ENCODE measurements at places on chromosomes 4 and X. TPM values are rescaled to one million over a fixed set of nuclear protein-coding genes. Genes with fewer than 3 reads are reported as not detected.
A peak's percentile ranks its signal among the peaks of the same experiment; 100 is the strongest.

GRCh38 chrX:140697618-140698017 is 11.9 kb upstream of the LINC00632 start:
- no peak overlapping the region for H3K27ac ChIP-seq
- H3K4me3 ChIP-seq, result no peak overlapping the region
- H3K27me3 ChIP-seq, result no peaks in the 10 kb centered on the region
- no peak for DNase-seq
- H3K36me3 ChIP-seq, result no peaks in the 10 kb centered on the region
- no peaks in the 10 kb centered on the region for H3K4me1 ChIP-seq

GRCh38 chr4:54547299-54548097 is 110.3 kb upstream of the KIT start:
- H3K4me1 ChIP-seq, result peaks cover 3% of the 10 kb centered on the region
- DNase-seq, result no peak

DNA sequence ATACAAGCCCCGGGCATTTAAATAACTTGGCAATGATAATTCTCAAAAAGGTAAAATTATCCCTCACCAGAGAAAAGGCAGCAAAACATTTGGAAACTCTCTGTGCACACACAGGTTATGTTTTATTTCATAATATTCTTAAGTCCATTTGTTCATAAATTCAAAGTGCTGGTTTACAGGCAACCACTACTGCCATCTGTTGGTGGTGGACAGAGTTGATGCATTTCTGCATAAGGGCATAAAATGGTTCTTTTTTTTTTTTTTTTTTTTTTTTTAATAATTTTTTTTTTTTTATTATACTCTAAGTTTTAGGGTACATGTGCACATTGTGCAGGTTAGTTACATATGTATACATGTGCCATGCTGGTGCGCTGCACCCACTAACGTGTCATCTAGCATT is 31.5 kb upstream of the IL21 start:
- H3K4me3 ChIP-seq, result no peak overlapping the region
- H3K36me3 ChIP-seq, result no peaks in the 10 kb centered on the region
- H3K4me1 ChIP-seq, result no peaks in the 10 kb centered on the region
- DNase-seq, result peak; percentile 54

DNA sequence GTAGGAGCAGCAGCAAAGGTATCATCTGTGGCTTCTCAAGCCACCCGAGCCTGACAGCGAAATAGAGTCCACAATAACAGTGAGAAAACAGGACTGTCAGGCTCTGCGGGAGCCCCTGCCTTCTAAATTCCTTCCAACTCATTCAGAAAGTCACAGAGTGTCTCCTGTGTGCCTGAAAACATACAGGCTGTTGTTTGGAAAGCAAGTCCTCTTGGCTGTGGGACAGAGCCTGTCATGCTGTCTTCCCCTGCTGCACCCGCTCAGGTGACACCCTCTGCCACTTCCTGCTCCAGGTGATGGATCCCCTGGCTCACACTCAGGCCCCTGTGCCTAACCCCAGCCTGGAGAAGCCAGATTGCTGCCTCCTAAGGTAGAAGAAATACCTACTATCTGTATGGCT is 152.3 kb downstream of the RAB28 start:
- H3K27me3 ChIP-seq, result no peaks in the 10 kb centered on the region
- H3K4me1 ChIP-seq, result peaks cover 15% of the 10 kb centered on the region
- no peaks in the 10 kb centered on the region for H3K36me3 ChIP-seq

- no peak for DNase-seq
- no peak overlapping the region for H3K4me3 ChIP-seq
- no peaks in the 10 kb centered on the region for H3K27me3 ChIP-seq
- H3K27ac ChIP-seq, result peak overlapping the region; percentile 21
- H3K36me3 ChIP-seq, result peaks cover 15% of the 10 kb centered on the region
Observed at GRCh38 chrX:19347916-19348315, 4.2 kb downstream of the PDHA1 start.

DNA sequence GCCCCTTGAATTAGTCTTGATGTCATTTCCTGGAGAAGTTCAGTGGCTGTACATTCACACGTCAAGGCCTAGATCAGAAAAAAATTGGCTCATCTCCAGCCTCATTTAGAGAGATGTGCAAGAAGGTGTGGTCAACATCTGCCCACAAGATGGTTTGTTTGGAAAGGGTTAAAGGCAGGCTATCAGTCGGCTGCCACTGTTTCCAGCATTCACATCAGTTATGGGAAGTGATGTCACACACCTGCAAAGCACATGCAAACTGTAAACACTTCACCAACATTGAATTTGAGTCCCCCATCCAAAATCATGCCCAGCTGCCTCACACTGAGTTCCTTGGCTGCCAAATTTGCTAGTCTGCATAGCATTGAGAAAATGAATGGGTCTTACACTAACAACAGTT is 498.3 kb upstream of the INTU start:
- no peaks in the 10 kb centered on the region for H3K27me3 ChIP-seq
- no peak for DNase-seq
- no peaks in the 10 kb centered on the region for H3K36me3 ChIP-seq
- no peak overlapping the region for H3K27ac ChIP-seq
- H3K4me3 ChIP-seq, result no peak overlapping the region
- H3K4me1 ChIP-seq, result no peaks in the 10 kb centered on the region

DNA sequence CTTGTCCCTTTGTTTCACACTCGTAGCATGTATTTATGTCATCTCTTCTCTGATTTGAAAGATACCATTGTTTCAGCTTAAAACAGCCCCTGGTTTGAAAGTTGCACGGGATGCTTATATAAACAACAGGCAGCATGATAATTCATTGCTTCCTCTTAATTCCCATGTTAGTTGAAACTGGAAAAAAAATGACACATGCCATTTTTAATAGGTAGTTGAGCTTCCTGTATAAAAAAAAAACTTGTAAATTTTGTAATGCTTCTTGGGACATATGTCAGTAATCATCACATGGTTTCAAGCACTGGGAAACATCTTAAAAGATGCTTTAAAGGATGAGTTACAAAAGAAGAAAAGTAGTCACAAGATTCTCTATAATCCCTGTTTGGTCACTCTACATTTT is 243.0 kb downstream of the PALLD start:
- no peaks in the 10 kb centered on the region for H3K27me3 ChIP-seq
- H3K4me3 ChIP-seq, result no peak overlapping the region
- H3K4me1 ChIP-seq, result peaks cover 11% of the 10 kb centered on the region
- peak; percentile 37 for DNase-seq
- H3K27ac ChIP-seq, result no peak overlapping the region

DNA sequence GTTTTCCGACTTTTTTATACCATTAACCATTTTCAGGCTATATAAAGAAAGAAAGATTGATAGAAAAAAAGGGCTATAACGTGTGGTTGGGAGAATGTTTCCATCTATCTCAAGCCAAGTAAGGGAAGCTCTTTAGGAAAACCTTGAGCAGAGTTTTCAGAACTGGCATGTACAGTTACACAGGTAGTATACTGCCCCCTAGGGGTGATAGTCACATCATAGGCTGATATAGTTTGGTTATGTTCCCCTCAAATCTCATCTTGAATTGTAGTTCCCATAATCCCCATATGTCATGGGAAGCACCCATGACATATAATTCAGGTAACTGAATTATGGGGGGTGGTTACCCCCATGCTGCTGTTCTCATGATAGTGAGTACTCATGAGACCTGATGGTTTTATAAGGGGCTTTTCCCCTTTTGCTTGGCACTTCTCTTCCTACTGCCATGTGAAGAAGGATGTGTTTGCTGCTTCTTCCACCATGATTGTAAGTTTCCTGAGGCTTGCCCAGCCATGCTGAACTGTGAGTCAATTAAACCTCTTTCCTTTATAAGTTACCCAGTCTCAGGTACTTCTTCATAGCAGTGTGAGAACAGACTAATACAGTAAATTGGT is 186.8 kb downstream of the TMA16 start:
- H3K36me3 ChIP-seq, result no peaks in the 10 kb centered on the region
- DNase-seq, result peak; percentile 22
- no peak overlapping the region for H3K4me3 ChIP-seq
- no peaks in the 10 kb centered on the region for H3K4me1 ChIP-seq
- H3K27ac ChIP-seq, result no peak overlapping the region
- no peaks in the 10 kb centered on the region for H3K27me3 ChIP-seq

DNA sequence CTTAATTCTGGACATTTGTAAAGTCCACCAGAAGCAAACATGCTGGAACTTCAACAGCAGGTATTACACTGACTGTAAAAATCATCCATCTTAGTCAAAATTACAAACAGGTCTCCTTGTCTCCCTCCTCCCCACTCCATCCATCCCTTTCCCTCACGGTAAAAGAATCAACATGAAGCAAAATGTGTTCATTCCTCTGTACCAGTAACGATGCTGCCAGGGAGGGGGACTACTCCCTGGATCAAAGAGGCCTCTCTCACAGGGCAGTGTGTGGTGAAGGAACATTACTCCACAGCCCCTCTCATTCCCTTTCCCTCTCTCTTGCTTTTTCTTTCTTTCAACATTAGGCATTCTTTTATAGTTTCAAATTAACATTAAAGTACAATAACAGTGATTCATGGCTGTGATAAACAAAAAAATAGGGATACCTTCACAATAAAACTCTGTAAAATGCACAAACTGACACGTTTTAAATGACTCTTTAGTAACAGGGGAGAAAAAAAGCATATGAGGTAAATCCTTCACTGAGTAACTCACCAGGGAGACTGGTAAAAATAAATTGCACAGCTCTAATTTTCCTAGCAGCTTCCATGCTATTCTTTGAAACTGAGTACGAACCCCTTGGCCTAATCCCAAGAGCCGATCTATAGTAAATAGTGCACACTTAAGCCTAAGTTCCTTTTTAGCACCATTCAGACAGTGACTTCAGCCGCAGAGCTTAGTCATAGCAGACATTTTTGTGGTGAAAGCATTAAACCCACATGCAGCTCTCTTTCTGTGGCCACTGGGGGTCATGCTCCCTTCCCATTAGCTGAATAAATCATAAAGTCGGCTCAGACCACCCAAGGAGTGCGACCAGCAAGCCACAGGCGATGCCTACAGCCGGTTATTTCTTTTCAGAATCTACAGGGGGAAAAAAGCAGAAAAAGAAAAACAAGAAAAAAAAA is 215.6 kb upstream of the GYPA start:
- H3K27me3 ChIP-seq, result peaks cover 75% of the 10 kb centered on the region
- no peaks in the 10 kb centered on the region for H3K36me3 ChIP-seq
- peak; percentile 54 for DNase-seq
- H3K27ac ChIP-seq, result no peak overlapping the region

GRCh38 chr4:19005211-19005610 is 983.7 kb upstream of the LCORL start:
- DNase-seq, result no peak
- no peaks in the 10 kb centered on the region for H3K4me1 ChIP-seq
- no peaks in the 10 kb centered on the region for H3K36me3 ChIP-seq
- H3K27me3 ChIP-seq, result no peaks in the 10 kb centered on the region
- H3K27ac ChIP-seq, result no peak overlapping the region
- H3K4me3 ChIP-seq, result no peak overlapping the region

DNA sequence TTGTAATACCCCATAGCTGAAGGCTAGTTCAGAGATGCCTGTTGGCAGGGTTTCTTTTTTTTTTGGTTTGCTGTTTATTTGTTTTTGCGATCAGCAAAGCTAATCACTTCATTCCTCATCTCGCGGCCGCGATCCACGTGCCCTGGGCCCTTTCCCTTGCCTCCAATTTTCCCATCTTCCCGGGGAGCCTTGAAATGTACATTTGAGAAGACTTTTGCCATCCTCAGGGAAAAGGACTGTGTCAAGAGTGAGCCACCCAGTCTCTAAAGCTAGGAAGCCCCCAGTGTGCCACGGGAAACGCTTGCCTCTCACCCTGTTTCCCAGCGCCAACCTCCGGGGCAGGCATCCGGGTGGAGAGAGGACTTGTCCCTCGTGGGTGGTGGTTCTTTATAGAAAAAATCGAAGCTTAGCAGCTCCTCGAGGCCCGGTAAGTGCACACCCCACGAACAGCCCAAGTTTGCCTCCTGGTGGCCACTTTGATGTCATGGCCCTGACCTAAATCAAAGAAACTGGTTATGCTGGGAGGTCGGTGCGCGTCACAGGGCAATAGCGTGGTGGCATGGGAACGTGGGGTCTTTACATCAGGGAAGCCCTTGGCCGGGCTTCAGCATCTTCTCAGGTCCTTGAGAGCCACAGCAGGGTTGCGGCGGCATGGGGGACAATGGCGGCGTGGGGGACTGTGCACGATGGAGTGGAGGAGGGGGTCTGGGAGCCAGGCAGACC is 42.0 kb downstream of the MAP7D3 start:
- DNase-seq, result peak; percentile 76
- no peak overlapping the region for H3K4me3 ChIP-seq
- peaks cover 1% of the 10 kb centered on the region for H3K27me3 ChIP-seq
- peak overlapping the region; percentile 2 for H3K27ac ChIP-seq
- peaks cover 28% of the 10 kb centered on the region for H3K4me1 ChIP-seq

DNA sequence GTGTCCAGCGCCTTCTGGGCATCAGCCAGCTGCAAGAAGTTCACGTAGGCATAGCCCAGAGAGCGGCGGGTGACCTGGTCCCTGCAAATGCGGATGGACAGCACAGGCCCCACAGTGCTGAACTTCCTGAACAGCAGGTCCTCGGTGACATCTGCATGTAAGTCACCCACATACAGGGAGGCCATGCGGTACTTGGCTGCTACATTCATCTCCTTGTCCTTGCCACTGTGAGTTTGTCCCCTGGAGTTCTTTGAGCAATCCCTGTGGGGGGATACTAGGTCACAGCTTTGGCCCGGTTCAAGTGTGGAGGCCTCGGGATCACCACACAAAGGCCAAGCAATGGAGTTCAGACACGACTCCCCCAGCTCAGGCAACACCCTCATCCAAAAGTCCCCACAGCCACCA is 776 bp downstream of the PABPC4L start:
- no peaks in the 10 kb centered on the region for H3K4me1 ChIP-seq
- H3K36me3 ChIP-seq, result no peaks in the 10 kb centered on the region
- H3K4me3 ChIP-seq, result peak overlapping the region; percentile 74
- no peaks in the 10 kb centered on the region for H3K27me3 ChIP-seq

DNA sequence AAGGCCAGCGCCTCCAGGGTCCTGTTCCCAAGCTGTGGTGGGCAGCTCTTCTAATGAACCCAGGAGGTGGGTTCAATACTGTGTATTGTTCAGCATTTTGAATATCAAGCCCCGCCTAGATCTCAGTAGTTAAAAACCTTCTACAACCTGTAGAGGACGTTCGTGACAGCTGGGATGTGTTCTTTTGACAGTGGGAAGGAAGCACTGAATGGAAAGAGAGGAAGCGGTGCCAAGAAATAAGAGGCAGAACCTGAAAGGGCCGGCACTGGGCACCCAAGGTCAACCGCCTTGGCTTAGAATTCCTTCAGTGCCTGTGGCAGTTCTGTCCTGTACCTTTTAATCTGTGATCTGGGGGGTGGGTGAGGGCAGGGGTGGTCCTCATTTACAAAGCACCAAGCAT is 73.1 kb downstream of the CC2D2A start:
- H3K27ac ChIP-seq, result no peak overlapping the region
- no peak overlapping the region for H3K4me3 ChIP-seq
- no peak for DNase-seq
- no peaks in the 10 kb centered on the region for H3K4me1 ChIP-seq
- H3K36me3 ChIP-seq, result no peaks in the 10 kb centered on the region

ASB5 gene
- total RNA-seq, result 0.29 TPM

UBA1 gene
- 150 TPM for total RNA-seq

RAB39B gene
- 0.36 TPM for total RNA-seq

CNKSR2 gene
- 1.2 TPM for total RNA-seq

MBTPS2 gene
- 9.0 TPM for total RNA-seq

ENPEP gene
- total RNA-seq, result 1.1 TPM

MUC7 gene
- not detected for total RNA-seq

RRH gene
- under 0.01 TPM for total RNA-seq

LINC00632 gene
- 9.4 TPM for total RNA-seq
